ENCODE measurements at places on chromosomes 13 and 19. TPM values are rescaled to one million over a fixed set of nuclear protein-coding genes. Genes with fewer than 3 reads are reported as not detected.

- no peaks in the 10 kb centered on the region for H3K27me3 ChIP-seq
- DNase-seq: no peak
- no peaks in the 10 kb centered on the region for H3K36me3 ChIP-seq
- H3K4me1 ChIP-seq: 0 out of 2 replicates have a peak, but pooled peaks cover 7% of the 10 kb centered on the region
Observed at GRCh38 chr13:98048265-98048664, 94.6 kb upstream of the FARP1 start.

GRCh38 chr19:10095948-10096614, 6.4 kb downstream of the ANGPTL6 start:
- no peaks in the 10 kb centered on the region for H3K27me3 ChIP-seq
- no peaks in the 10 kb centered on the region for H3K36me3 ChIP-seq
- peak overlapping the region; percentile 56 for H3K4me3 ChIP-seq
- H3K27ac ChIP-seq: no peak overlapping the region
- DNase-seq: peak; percentile 95
- peaks cover 11% of the 10 kb centered on the region for H3K4me1 ChIP-seq

- no peak overlapping the region for H3K27ac ChIP-seq
- no peak for DNase-seq
- no peaks in the 10 kb centered on the region for H3K27me3 ChIP-seq
- peaks cover 24% of the 10 kb centered on the region for H3K4me1 ChIP-seq
- no peaks in the 10 kb centered on the region for H3K36me3 ChIP-seq
Observed at GRCh38 chr13:95301968-95302393, 730 bp upstream of the ABCC4 start.

DNA sequence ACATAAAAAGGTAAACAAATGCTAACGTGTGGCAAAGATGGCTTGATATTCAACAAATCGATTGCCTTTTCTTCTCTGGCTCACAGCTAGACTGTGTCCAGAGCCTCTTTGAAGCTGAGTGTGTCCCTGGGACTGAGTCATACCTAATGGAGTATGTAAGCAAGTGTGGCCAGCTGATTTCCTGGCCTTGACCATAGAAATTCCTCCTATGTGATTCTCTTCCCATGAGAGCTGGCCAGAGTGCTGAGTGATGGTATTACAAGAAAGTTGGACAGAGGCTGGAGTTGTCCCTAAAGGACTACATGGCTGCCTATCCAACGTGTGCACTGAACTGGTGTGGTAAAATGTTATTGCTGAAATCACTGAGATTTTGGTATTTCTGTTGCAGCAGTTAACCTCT, 320.1 kb upstream of the SLC10A2 start:
- H3K27ac ChIP-seq: no peak overlapping the region
- no peak overlapping the region for H3K4me3 ChIP-seq
- H3K36me3 ChIP-seq: no peaks in the 10 kb centered on the region
- no peak for DNase-seq
- no peaks in the 10 kb centered on the region for H3K4me1 ChIP-seq

GRCh38 chr13:55069746-55070145, 2041.1 kb downstream of the OLFM4 start:
- no peaks in the 10 kb centered on the region for H3K4me1 ChIP-seq
- no peak for DNase-seq
- H3K4me3 ChIP-seq: no peak overlapping the region

GRCh38 chr13:24734950-24735349, 29.0 kb upstream of the RNF17 start:
- no peak overlapping the region for H3K27ac ChIP-seq
- H3K36me3 ChIP-seq: no peaks in the 10 kb centered on the region
- DNase-seq: no peak
- no peaks in the 10 kb centered on the region for H3K4me1 ChIP-seq
- H3K4me3 ChIP-seq: no peak overlapping the region

- no peaks in the 10 kb centered on the region for H3K4me1 ChIP-seq
- no peaks in the 10 kb centered on the region for H3K36me3 ChIP-seq
- no peak overlapping the region for H3K4me3 ChIP-seq
- no peak overlapping the region for H3K27ac ChIP-seq
Observed at GRCh38 chr19:58497634-58498170, 14.1 kb downstream of the SLC27A5 start.

GRCh38 chr19:15303105-15303780, 29.1 kb downstream of the BRD4 start:
- no peak overlapping the region for H3K4me3 ChIP-seq
- DNase-seq: peak; percentile 60
- H3K27me3 ChIP-seq: no peaks in the 10 kb centered on the region
- H3K36me3 ChIP-seq: peaks cover 9% of the 10 kb centered on the region
- peak overlapping the region; percentile 41 for H3K27ac ChIP-seq

- peaks cover 10% of the 10 kb centered on the region for H3K36me3 ChIP-seq
- no peak for DNase-seq
- H3K27me3 ChIP-seq: no peaks in the 10 kb centered on the region
- no peak overlapping the region for H3K4me3 ChIP-seq
- peaks cover 31% of the 10 kb centered on the region for H3K4me1 ChIP-seq
Observed at GRCh38 chr13:99226513-99226912, 25.9 kb downstream of the UBAC2 start.

DNA sequence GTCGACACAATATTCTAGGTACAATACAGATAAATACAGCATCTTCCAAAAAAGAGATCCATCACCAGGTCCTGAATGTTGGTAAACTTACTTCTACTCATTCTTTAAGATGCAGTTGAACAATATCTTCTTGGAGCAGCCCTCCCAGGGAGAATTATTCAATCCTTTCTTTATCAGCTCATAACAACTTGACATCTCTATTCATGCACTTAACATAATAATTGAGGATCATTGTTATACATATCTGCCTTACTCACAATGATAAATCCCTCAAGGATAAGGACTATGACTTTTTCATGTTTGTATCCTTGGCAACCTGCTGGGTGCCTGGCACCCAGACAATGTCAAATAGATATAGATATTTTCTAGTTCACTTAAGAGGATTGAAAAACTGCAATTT, 219.5 kb downstream of the POU4F1 start:
- no peak overlapping the region for H3K4me3 ChIP-seq
- no peaks in the 10 kb centered on the region for H3K36me3 ChIP-seq
- H3K27me3 ChIP-seq: no peaks in the 10 kb centered on the region
- DNase-seq: no peak

MAG gene
- total RNA-seq: 13.4 TPM

PCDH20 gene
- 0.13 TPM for total RNA-seq

SAMD1 gene
- 54.7 TPM for total RNA-seq

CA11 gene
- 12.2 TPM for total RNA-seq

GPR4 gene
- total RNA-seq: not detected

RXFP2 gene
- not detected for total RNA-seq

Measured in PC-9 (cell line).